ENCODE measurements at places on chromosomes 12 and 14. TPM values are rescaled to one million over a fixed set of nuclear protein-coding genes. Genes with fewer than 3 reads are reported as not detected.

CHMP4A gene
- 29.8 TPM for total RNA-seq

RACGAP1 gene
- total RNA-seq = 5.1 TPM

MIS18BP1 gene
- 7.7 TPM for total RNA-seq

DNA sequence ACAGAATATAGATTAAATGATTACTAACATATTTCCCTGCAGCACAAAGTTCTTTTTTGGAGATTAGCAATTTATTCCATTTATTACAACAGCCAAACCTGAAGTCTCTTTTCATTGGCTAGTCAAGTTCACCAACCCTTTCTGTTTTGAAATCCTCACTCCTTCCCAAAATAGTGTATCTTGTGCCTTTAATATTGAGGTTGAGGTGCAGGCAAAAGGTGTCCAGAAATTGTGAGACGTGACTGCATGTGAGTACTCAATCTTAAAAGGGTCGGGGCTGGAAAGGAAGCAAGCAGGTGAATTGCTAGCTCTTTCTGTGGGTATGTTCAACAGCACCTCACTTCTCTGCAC lies 11.1 kb upstream of the FOXN3 start:
- peak overlapping the region; percentile 74 for H3K27ac ChIP-seq
- no peaks in the 10 kb centered on the region for H3K36me3 ChIP-seq
- H3K4me3 ChIP-seq = no peak overlapping the region
- no peaks in the 10 kb centered on the region for H3K27me3 ChIP-seq
- H3K4me1 ChIP-seq = peaks cover 57% of the 10 kb centered on the region

DNA sequence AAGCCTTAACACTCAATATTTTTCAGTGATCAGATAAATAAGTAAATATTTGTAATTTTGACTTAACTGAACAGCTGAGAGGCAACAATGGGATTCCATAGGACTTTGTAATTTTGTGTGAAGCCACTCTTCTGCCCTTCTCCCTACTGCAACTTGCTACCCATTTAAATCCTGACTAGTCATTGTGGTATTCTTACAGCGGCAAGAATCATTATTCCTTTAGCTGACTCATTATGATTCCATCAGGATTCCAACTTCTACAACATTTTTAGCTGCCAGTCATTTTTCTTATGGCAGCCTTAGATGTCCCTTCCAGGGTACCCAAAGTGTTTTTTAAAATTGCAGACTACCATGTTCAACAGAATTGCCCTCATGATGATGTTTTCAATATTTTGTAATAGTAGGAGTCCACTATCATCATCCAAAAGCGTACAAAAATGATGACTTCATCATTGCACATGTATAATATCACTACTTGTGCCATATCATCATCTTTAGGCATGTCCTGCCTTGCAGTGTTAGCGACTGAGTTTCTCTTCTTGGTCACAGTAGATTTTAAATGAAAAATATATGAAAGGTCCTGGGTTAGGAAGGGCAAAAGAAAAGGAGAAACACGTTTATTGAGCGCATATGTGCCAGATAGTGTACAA lies 5.1 kb upstream of the MAGOHB start:
- H3K4me1 ChIP-seq = peaks cover 5% of the 10 kb centered on the region
- DNase-seq = no peak
- no peak overlapping the region for H3K27ac ChIP-seq
- H3K36me3 ChIP-seq = no peaks in the 10 kb centered on the region
- H3K27me3 ChIP-seq = peaks cover 12% of the 10 kb centered on the region

DNA sequence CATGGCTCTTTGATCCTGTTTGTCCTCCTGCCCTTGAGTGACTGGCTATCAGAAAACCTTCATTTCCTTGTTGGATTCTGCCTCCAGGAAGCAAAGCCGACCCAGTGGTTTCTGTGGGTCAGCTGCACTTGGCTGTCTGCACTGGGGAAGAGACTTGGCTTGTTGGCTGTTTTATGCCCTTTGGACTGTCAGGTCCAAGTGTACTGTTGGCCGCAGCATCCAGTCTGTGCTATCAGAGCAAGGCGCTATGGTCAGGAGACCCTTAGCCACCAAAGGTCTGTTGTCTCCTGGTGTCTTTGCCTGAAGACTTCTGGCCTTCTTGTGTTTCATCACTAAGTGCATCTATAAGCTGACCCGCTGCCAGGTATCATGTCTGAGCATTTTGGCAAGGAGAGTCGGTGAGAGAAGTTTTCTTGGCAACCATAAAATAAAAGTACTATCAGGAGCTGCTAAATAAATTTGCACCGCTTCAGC lies 177.4 kb upstream of the HIF1A start:
- H3K36me3 ChIP-seq = no peaks in the 10 kb centered on the region
- no peaks in the 10 kb centered on the region for H3K27me3 ChIP-seq
- peaks cover 63% of the 10 kb centered on the region for H3K4me1 ChIP-seq
- H3K27ac ChIP-seq = peak overlapping the region; percentile 56
- no peak overlapping the region for H3K4me3 ChIP-seq

DNA sequence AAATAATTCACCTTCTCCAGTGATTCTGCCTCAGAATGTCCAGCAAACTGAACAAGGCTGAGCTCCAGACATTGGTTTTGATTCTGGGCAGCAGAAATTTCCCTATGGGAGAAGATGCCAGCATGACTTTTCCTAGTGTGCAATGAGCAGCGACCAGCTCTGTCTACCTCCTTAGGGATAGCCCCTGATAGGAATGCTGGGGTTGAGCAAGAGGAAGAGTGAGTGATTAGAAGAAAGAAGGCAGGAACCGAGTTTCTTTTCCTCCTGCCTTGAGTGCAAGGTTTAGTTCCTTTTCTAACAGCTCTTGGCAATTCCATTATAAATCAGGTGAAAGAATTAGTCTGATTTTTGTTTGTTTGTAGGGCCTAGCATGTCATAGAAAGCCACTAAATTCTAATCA lies 379.0 kb downstream of the DAD1 start:
- H3K4me3 ChIP-seq = no peak overlapping the region
- H3K36me3 ChIP-seq = no peaks in the 10 kb centered on the region
- H3K4me1 ChIP-seq = no peaks in the 10 kb centered on the region

MLXIP gene
- total RNA-seq = 21.5 TPM

DNA sequence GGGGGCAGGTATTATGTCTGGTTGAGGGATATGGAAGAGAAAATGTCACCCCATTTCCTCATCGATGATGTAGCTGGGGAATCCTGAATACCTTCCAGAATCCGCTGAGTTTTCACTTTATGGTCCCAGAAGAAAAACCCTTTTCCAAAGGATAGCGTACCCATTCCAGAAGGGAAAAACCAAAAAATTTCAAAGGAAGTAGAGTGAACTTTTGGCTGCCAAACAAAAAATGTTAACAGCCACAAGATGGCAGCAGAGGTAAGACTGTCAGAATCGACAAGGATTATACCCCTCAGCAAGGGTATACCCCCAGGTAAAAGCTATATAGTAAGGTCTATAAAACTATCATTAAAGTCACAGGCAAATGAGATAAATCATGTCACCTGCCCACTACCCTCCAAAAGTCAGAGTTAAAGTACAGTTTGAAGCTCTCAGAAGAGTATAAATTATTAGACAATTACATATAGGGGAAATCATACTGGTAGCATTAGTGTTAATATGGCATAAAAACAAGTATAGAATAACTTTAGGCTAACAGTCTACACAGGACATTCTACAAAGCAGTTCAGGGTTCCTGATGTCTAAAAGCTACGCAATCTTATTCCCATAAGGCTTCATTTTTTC lies 18.0 kb downstream of the ACIN1 start:
- DNase-seq = no peak
- H3K4me3 ChIP-seq = no peak overlapping the region
- no peaks in the 10 kb centered on the region for H3K27me3 ChIP-seq
- peaks cover 50% of the 10 kb centered on the region for H3K4me1 ChIP-seq
- H3K27ac ChIP-seq = no peak overlapping the region

GRCh38 chr12:76341436-76342030 lies 6.7 kb downstream of the BBS10 start:
- no peak overlapping the region for H3K27ac ChIP-seq
- H3K4me1 ChIP-seq = peaks cover 18% of the 10 kb centered on the region
- no peak overlapping the region for H3K4me3 ChIP-seq
- H3K27me3 ChIP-seq = no peaks in the 10 kb centered on the region
- peaks cover 3% of the 10 kb centered on the region for H3K36me3 ChIP-seq

- H3K27me3 ChIP-seq = no peaks in the 10 kb centered on the region
- no peak for DNase-seq
- H3K4me3 ChIP-seq = peak overlapping the region; percentile 91
- peaks cover 60% of the 10 kb centered on the region for H3K36me3 ChIP-seq
- H3K4me1 ChIP-seq = peaks cover 15% of the 10 kb centered on the region
- H3K27ac ChIP-seq = peak overlapping the region; percentile 90
Observed at GRCh38 chr14:52729585-52729924, 411 bp upstream of the STYX start.

Data from heart right ventricle (tissue), 16 donors.